Activated naive CD4-positive, alpha-beta T cell treated with anti-CD3 and anti-CD28 coated beads, Interleukin-2, amount 50 U/mL, for 72 hours (primary cell): ENCODE measurements at places on chromosomes 3 and 15. TPM values are rescaled to one million over a fixed set of nuclear protein-coding genes. Genes with fewer than 3 reads are reported as not detected.

DNA sequence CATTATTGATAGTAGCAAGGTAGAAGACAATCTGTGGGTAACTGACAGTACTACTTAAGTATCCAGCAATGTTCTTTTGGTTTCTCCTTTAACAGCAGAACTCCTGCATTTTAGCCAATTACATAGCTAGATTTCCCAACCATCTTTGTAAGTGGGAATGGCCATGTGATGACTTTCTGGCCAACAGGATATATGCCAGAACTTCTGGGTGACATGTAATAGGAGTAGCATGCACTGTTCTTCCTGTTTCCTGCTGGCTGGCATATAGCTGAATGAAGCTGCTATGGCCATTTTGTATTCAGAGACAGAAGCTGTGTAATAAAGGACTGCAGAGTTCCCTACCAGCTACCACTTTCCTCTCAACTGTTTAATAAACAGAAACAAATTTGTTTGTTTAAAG is 18.0 kb downstream of the SPICE1 start:
- DNase-seq, result no peak

DNA sequence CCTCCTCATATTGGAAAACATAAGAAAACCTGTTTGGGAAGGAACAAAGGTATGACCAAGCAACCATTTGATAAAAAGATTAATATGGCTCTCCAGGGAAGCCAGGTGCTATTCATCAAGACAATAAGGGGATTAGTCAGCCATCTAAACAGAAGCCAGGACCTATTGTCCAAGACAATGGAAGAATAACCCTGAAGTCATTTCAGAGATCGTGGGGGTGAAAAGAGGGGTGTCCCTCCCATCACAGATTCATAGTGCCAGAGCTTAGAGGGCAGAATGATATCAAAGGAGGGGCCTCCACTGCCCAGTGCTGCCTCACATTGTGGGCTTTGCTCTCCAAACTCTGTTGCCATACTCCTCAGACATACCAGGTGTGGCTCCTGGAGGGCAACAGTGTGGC is 73.5 kb downstream of the DAPK2 start:
- no peak for DNase-seq

- no peak for DNase-seq
These were observed 63.4 kb downstream of the PPARG start for GRCh38 chr3:12352253-12352652.

- DNase-seq, result no peak
These were observed 65.5 kb downstream of the ADCY5 start for GRCh38 chr3:123383091-123384053.

DNA sequence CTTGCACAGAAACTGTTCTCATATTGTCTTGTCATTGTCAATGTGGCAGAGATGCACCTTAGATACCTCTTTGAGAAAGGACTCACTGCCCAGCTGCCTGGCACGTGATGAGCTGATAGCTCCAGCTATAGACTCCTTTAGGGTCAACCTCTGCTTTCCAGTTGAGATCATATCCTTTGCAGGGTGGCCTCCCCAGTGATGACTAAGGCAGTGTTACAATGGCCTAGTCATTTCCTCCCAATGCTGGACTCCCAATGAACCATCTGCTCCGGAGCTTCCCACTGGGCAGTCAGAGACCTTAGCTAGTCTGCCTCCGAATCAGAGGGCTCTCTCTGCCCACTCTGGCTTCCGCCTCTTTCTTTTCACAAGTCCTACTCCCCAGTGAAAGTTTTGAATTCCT is 79.5 kb downstream of the CHRD start:
- DNase-seq, result no peak

- DNase-seq, result no peak
These were observed 17.9 kb downstream of the DZIP1L start for GRCh38 chr3:138097192-138098172.

- DNase-seq, result no peak
These were observed 30.5 kb downstream of the OXSM start for GRCh38 chr3:25820366-25820765.

KCNMB3 gene
- 0.43 TPM for total RNA-seq

GOLGA8M gene
- 1.3 TPM for total RNA-seq

ITPKA gene
- 1.2 TPM for total RNA-seq
